Activated CD4-positive, alpha-beta T cell treated with anti-CD3 and anti-CD28 coated beads for 24 hours (primary cell): ENCODE measurements at places on chromosomes 5 and 9.

DNA sequence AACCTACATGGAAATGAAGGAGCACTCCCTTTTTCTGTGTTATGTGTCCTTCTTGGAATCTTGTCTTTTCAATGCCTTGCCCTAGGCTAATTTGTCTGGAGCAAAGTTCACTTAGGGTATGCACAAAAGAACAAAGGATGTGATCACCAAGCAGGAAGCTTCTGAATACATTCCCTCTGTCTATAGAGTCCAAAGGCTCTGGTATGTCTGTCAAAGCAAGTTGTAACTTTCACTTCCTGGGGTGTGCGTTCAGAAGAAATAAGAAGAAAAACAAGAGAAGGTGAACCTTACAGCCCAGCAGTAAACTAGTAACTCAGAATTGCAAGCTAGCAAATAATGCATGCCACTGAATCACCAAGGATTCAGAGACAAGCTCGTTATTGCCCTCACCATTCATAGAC, 31.7 kb upstream of the CDH6 start:
- DNase-seq, result no peak

DNA sequence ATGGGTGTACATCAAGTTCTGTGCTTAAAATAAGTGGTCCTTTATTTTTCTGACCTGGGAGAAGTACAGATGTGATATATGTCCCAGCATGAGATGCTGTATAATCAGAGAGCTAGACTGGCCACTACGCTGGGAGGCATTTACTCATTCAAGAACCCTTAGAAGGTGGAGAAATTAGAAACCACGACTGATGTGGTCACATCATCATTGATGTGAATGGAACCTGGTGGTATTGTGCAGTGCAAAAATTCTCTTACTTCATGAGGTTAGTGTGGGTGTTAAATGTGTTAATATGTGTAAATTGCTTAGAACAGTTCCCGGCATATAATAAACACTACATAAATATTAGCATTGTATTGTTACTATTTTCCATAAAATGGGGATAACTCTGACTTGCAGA, 69.5 kb upstream of the CKMT2 start:
- no peak for DNase-seq

DNA sequence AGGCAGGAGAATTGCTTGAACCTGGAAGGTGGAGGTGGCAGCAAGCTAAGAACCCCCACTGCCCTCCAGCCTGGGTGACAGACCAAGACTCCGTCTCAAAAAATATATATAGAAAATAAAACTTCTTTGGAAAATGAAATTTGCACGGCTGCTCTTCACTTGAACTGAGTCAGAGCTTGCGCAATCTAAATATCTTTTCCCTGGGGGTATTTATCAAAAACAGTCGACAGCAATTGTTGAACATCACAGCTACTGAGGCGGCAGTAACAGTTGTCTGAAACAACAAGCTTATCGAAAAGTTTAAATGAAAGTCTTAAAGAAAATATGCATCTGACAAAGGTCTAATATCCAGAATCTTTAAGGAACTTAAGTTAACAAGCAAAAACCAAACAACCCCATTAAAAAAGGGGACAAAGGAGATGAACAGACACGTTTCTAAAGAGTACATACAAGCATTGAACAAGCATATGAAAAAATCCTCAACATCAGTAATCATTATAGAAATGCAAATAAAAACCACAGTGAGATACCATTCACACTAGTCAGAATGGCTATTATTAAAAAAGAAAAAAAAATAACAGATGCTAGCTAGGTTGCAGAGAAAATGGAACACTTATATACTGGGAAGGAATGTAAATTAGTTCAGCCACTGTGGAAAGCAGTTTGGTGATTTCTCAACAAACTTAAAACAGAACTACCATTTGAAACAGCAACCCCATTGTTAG, 153.6 kb upstream of the CDH9 start:
- DNase-seq, result no peak

- DNase-seq, result no peak
These were observed 493.3 kb upstream of the ADAMTS16 start for GRCh38 chr5:4646715-4647375.

DNA sequence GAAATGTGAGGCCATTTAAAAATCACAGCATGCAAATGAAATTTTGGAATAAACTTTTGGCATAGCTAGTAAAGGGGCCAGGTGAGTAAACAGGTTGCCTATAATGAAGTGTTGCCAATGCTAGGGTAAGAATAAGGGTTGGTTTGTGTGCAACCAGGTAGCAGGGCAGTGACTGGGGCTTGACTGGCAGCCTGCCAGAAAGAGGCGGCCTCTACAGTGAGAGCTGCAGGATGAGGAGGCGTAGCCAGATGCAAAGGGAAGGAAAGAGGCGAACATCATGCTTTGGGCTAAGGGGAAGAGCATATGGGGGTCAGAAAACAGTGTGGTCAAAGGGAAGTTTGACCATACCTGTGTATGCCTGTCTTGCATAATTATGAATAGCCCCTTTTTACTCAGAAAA, 70.6 kb downstream of the MAST4 start:
- DNase-seq, result no peak

DNA sequence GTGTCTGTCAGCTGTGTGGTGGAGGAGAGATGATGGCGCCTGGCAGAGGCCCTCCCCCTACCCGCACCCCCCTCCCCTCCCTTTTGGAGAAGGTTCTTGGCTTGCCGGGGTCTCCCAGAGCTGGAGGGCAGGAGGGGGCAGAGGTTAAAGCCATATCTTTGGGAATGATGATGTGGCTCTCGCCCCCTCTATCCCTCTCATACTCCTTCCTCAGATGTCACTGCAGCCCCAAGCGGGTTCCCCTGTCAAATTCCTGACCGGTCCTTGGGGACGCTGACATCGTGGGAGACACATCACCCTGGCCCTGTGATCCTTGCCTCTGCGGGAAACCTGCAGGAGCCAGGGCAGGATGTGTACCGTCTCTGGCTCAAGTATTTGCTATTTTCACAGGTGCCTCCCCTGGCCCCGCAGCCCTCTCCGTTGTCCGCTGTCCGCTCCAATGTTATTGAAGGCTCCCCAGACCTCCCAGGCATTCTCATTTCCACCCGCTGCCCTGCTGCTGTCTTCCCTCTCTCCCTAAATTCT, 109.5 kb downstream of the FOXD1 start:
- DNase-seq, result no peak

DNA sequence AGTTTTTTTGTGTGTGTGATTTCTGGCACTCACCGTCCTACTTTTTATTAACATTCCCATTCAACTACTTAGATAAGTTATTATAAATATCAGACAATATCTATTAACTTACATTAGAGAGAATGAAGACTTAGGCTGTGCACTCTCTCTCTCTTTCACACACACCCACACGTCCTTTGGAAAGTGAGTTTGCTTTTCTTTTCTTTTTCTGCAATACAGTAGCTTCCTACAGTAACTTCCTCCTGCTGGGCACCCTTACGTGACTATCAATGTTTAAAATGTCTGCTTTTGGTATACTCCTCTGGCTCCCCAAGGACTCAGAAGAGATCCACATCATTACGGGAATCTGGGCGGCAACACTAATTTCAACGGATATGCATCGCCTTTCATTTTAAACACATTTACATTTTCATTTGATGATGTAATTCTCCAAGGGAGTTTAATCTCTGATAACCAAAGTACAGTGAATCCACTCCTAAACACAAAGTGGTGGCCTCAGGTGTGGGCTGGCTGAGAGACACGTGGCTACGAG, 179.5 kb downstream of the MAPKAP1 start:
- no peak for DNase-seq

DNA sequence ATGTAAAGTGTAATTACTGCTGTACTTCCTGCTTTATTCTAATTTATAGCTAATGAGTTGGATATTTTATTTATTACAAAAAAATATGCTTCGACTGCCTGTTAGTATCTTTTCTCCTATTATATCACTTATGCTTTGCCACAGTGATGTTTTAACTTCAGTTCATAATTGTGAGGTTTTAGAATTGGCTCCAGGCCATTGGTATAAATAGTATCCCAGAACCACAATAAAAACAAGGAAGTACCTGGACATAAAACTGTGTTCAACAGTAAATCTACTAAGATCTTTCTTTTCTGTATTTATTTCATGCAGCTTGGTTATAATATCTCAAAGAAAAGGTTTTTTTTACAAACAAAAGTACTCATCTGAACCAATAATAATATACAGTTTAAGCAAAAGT, 354.3 kb upstream of the CDH9 start:
- no peak for DNase-seq

GRCh38 chr5:93250424-93250823, 330.6 kb downstream of the NR2F1-AS1 start:
- no peak for DNase-seq
